A549 treated with CORT108297 at 1 μM for 4 hours (cell line): ENCODE measurements at places on chromosomes 3 and 15. TPM values are rescaled to one million over a fixed set of nuclear protein-coding genes. Genes with fewer than 3 reads are reported as not detected.

The RABL3 gene
- total RNA-seq: 14.5 to 24.7 TPM (median 16.1 TPM) in 5 replicates

The AADAC gene
- total RNA-seq: 16.4 to 19.6 TPM (median 17.9 TPM) in 5 replicates

The RBP2 gene
- not detected in 5 replicates for total RNA-seq

The CCR3 gene
- total RNA-seq: not detected in 5 replicates

The COX5A gene
- 505 to 615 TPM (median 535 TPM) in 5 replicates for total RNA-seq

The GP9 gene
- total RNA-seq: not detected in 5 replicates

The TRIP4 gene
- total RNA-seq: 22.4 to 32.1 TPM (median 25.6 TPM) in 5 replicates

The HIGD2B gene
- total RNA-seq: not detected in 5 replicates

The SLC22A14 gene
- total RNA-seq: 0.03 to 0.07 TPM (median 0.03 TPM) in 3 of 5 replicates, not detected in the others

The SI gene
- total RNA-seq: not detected in 5 replicates

The LRRN1 gene
- total RNA-seq: not detected in 5 replicates

The AKAP13 gene
- total RNA-seq: 57.8 to 64.4 TPM (median 63.2 TPM) in 5 replicates

The ARPIN gene
- 10.3 to 13.7 TPM (median 12.1 TPM) in 5 replicates for total RNA-seq

The IREB2 gene
- 32.8 to 49.2 TPM (median 43.7 TPM) in 5 replicates for total RNA-seq

The ROPN1 gene
- total RNA-seq: not detected in 5 replicates

The OSTN gene
- total RNA-seq: not detected in 5 replicates

The FGF12 gene
- 0.51 to 0.69 TPM (median 0.60 TPM) in 5 replicates for total RNA-seq

The SAXO2 gene
- total RNA-seq: 2.2 to 3.2 TPM (median 2.3 TPM) in 5 replicates

The INKA1 gene
- total RNA-seq: 1.6 to 2.3 TPM (median 2.1 TPM) in 5 replicates

The WDR82 gene
- total RNA-seq: 47.6 to 53.3 TPM (median 49.6 TPM) in 5 replicates

The ITIH3 gene
- 0.05 TPM in 1 of 5 replicates, not detected in the others for total RNA-seq

The KBTBD13 gene
- total RNA-seq: not detected in 5 replicates

The TERB2 gene
- not detected in 5 replicates for total RNA-seq

The MORC1 gene
- total RNA-seq: not detected in 5 replicates

The DIPK2A gene
- total RNA-seq: 5.6 to 7.5 TPM (median 7.3 TPM) in 5 replicates

The RGMA gene
- total RNA-seq: 0.12 to 0.42 TPM (median 0.19 TPM) in 5 replicates

The CFAP20DC gene
- total RNA-seq: 2.0 to 3.1 TPM (median 2.3 TPM) in 5 replicates

The KCNAB1 gene
- not detected in 5 replicates for total RNA-seq

The CSPG4 gene
- total RNA-seq: 0.06 to 0.12 TPM (median 0.10 TPM) in 5 replicates

The CCR4 gene
- 0.03 to 0.06 TPM (median 0.04 TPM) in 5 replicates for total RNA-seq

The SUMF1 gene
- total RNA-seq: 19.6 to 23.3 TPM (median 21.2 TPM) in 5 replicates

The GP5 gene
- total RNA-seq: not detected in 5 replicates

The GABRG3 gene
- total RNA-seq: 0.12 to 0.53 TPM (median 0.30 TPM) in 5 replicates

The HCLS1 gene
- 0.04 to 0.14 TPM (median 0.13 TPM) in 5 replicates for total RNA-seq

The NCBP2 gene
- total RNA-seq: 44.5 to 53.4 TPM (median 45.6 TPM) in 5 replicates

The TNIK gene
- total RNA-seq: 1.7 to 3.0 TPM (median 2.4 TPM) in 5 replicates

The CIDEC gene
- 7.1 to 13.3 TPM (median 10.2 TPM) in 5 replicates for total RNA-seq

The FSIP1 gene
- 0.49 to 0.74 TPM (median 0.61 TPM) in 5 replicates for total RNA-seq

The DGKG gene
- total RNA-seq: 7.7 to 12.5 TPM (median 8.6 TPM) in 5 replicates

The FILIP1L gene
- total RNA-seq: 0.03 to 0.18 TPM (median 0.09 TPM) in 5 replicates

The GABRB3 gene
- total RNA-seq: 59.5 to 88.1 TPM (median 75.3 TPM) in 5 replicates

The WDR49 gene
- not detected in 5 replicates for total RNA-seq

The NANOGP8 gene
- total RNA-seq: not detected in 5 replicates

The CORO2B gene
- 2.6 to 3.8 TPM (median 3.2 TPM) in 5 replicates for total RNA-seq

The CCDC13 gene
- 0.25 to 0.51 TPM (median 0.49 TPM) in 5 replicates for total RNA-seq
